SK-N-SH (cell line): ENCODE measurements at places on chromosomes 12 and 14.

DNA sequence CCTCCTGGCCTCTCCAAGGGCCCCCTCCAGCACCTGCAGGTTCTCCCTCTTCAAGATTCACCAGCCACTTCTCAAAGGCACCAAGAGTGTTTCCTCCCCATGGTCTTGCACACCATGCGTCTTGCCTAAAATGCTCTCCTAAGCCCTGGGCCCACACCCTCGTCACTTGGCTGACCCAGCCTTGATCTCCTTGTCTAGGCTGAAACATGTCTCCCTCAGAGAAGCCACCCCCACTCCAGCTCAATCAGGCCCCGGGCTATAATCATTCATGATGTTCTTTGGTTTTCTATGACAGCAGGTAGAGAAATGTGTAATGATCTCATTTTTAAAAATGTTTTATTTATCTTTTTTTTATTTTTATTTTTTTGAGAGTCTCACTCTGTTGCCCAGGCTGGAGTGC is 88.1 kb downstream of the EFCAB11 start:
- H3K4me3 ChIP-seq: no peak overlapping the region
- peaks cover 12% of the 10 kb centered on the region for H3K36me3 ChIP-seq
- H3K27ac ChIP-seq: no peak overlapping the region

- H3K4me1 ChIP-seq: no peaks in the 10 kb centered on the region
- H3K27ac ChIP-seq: no peak overlapping the region
- H3K27me3 ChIP-seq: peaks cover 58% of the 10 kb centered on the region
- no peak overlapping the region for H3K4me3 ChIP-seq
- H3K36me3 ChIP-seq: no peaks in the 10 kb centered on the region
- DNase-seq: no peak
Measured at GRCh38 chr14:105123064-105123665, 45.4 kb downstream of the JAG2 start.

DNA sequence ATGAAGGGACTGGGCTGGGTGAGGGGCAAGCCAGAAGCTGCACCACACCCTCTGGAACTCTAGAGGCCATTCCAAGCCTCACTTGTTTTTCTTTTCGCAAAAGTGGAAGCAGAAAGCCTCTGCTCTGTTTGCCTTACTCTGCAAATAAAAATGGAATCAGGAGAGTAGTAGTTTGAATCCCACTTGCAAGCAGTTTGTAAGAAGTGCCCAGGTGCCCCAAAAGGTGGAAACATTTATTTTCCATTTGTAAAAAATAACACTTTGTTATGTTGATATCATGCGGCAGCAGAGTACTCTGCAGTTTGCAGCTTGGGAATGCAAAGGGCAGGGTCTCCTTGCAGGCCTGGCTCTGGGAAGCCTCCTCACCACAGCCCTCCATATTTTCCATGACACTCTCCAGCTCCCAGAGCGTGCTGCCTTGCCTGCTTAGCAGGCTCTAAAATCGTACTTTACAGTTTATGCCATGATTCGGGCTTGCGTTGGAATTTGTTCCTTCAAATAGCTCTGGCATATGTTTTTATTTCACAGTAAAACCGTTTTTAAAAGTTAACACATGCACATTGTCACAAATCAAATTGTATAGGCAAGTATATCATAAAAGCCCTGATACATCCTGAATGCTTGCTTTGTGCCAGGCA is 20.0 kb downstream of the TUNAR start:
- H3K36me3 ChIP-seq: no peaks in the 10 kb centered on the region
- no peak overlapping the region for H3K4me3 ChIP-seq
- no peak overlapping the region for H3K27ac ChIP-seq

- H3K4me3 ChIP-seq: no peak overlapping the region
- H3K27ac ChIP-seq: no peak overlapping the region
- H3K27me3 ChIP-seq: no peaks in the 10 kb centered on the region
Measured at GRCh38 chr14:78202163-78202562, 32.0 kb downstream of the NRXN3 start.

DNA sequence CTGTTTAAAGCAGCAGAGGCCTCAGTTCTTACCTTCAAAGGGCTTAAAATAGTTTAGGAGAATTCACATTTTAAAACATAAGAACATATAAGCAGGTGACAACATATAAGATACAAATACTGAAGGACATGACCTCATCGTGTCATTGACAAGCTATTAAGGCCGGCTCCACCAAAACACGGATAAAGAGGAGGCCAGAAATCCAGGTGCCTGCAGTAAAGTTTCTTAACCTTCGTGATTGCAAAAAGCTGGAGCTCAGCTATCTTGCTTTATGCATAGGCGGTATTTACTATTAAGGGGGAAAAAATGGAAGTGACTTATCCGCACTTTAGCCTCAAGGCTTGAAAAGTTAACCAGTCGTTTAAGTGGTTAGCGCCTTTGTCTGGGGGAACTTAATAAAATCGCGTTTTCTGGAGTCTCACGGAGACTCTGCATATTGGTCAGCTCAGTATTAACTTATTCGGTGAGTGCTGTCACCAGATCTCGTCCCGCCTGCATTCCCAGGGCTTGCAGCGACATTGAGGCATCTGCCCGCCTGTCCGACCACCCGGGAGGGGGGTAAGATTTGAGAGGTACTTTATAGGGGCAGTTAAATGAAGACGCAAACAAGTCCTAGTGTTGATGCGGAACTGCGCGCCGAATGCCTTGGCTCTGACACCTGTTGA is 1.1 kb upstream of the SP1 start:
- H3K4me1 ChIP-seq: peaks cover 25% of the 10 kb centered on the region; the same call in 1 of the 2 replicates
- peak overlapping the region; percentile 76 for H3K27ac ChIP-seq
- no peaks in the 10 kb centered on the region for H3K27me3 ChIP-seq
- peaks cover 14% of the 10 kb centered on the region; the same call in 1 of the 2 replicates for H3K36me3 ChIP-seq
- no peak for DNase-seq

GRCh38 chr12:124719231-124719630 is 144.4 kb downstream of the SCARB1 start:
- peaks cover 39% of the 10 kb centered on the region for H3K4me1 ChIP-seq
- H3K27ac ChIP-seq: peak overlapping the region; percentile 41; the same call in 1 of the 2 replicates
- no peak overlapping the region for H3K4me3 ChIP-seq
- no peaks in the 10 kb centered on the region for H3K27me3 ChIP-seq
- no peaks in the 10 kb centered on the region for H3K36me3 ChIP-seq

DNA sequence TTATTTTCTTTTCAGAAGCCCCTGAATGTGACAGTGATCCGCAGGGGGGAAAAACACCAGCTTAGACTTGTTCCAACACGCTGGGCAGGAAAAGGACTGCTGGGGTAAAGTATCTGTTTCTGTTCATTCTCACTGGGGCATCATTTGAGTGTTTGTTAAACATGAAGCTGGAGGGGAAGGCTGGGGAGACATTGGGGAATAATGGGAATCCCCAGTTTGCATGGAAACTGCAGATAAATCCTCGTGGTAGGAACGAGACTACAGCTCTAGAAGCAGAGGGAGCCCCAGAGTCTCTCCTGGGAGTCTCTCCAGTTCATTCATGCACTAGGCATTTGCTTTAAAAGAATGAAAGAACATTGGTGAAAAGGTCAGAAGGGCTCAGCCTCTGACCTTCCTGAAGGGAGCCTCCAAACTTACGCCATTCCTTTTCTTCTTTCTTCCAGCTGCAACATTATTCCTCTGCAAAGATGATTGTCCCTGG is 2.5 kb upstream of the CFAP251 start:
- DNase-seq: no peak
- H3K4me1 ChIP-seq: no peaks in the 10 kb centered on the region
- no peaks in the 10 kb centered on the region for H3K27me3 ChIP-seq
- no peak overlapping the region for H3K27ac ChIP-seq
- H3K4me3 ChIP-seq: no peak overlapping the region
- H3K36me3 ChIP-seq: peaks cover 34% of the 10 kb centered on the region

GRCh38 chr12:29574500-29574899 is 77.0 kb upstream of the OVCH1 start:
- no peak for DNase-seq
- no peaks in the 10 kb centered on the region for H3K36me3 ChIP-seq
- H3K4me1 ChIP-seq: no peaks in the 10 kb centered on the region
- no peak overlapping the region for H3K4me3 ChIP-seq
- no peak overlapping the region for H3K27ac ChIP-seq
- H3K27me3 ChIP-seq: no peaks in the 10 kb centered on the region

- no peaks in the 10 kb centered on the region for H3K36me3 ChIP-seq
- no peaks in the 10 kb centered on the region for H3K27me3 ChIP-seq
- no peaks in the 10 kb centered on the region for H3K4me1 ChIP-seq
Measured at GRCh38 chr14:63179383-63179782, 24.9 kb upstream of the RHOJ start.

DNA sequence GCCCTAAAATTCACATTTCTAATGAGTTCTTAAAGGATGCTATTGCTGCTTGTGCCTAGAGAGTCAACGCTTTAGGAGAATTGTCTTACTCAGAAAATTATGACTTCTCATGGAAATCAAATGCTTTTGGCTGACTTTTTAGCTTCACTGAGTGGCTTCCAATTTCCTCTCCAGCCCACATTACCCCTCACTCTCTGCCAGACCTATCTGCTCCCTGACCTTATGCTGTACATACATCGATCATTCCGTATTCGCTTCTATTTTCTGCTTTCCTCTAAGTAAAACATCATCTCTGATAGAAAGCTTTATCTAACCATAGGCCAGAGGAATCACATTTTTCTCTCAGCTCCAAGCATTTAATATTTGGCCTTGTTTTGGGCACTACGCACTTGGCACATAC is 12.5 kb upstream of the SMCO3 start:
- no peak overlapping the region for H3K4me3 ChIP-seq
- H3K36me3 ChIP-seq: no peaks in the 10 kb centered on the region
- H3K27me3 ChIP-seq: no peaks in the 10 kb centered on the region
- DNase-seq: no peak
- no peaks in the 10 kb centered on the region for H3K4me1 ChIP-seq
- H3K27ac ChIP-seq: no peak overlapping the region

DNA sequence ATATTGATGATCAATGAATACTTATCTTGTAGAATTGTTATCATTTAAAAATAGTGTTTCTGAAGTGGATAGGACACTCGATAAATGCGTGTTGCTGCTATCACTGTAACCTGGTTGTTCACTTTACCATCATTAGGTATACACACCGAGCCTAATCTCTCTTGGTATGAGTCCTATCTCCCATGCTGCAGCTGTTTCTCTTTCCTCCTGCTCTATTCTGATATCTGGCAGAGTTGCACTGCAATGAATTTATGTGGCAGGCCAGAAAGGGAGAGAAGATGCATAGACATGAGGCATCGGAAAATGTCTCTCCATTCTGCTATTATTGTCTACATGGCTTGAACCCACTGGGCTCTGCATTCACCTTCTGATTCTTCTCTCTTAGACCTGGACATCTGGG is 26.7 kb downstream of the KCNK10 start:
- no peak overlapping the region for H3K4me3 ChIP-seq
- no peaks in the 10 kb centered on the region for H3K36me3 ChIP-seq
- H3K27ac ChIP-seq: no peak overlapping the region
- H3K27me3 ChIP-seq: no peaks in the 10 kb centered on the region
- no peaks in the 10 kb centered on the region for H3K4me1 ChIP-seq
